Activated T-cell treated with anti-CD3 and anti-CD28 coated beads for 48 hours (primary cell): ENCODE measurements at places on chromosomes 12 and 14.

- DNase-seq = peak; percentile 60
These were observed 12.2 kb downstream of the DEGS2 start for GRCh38 chr14:100147181-100147631.

- DNase-seq = no peak
These were observed 10.6 kb upstream of the DNAL1 start for GRCh38 chr14:73634011-73634833.

DNA sequence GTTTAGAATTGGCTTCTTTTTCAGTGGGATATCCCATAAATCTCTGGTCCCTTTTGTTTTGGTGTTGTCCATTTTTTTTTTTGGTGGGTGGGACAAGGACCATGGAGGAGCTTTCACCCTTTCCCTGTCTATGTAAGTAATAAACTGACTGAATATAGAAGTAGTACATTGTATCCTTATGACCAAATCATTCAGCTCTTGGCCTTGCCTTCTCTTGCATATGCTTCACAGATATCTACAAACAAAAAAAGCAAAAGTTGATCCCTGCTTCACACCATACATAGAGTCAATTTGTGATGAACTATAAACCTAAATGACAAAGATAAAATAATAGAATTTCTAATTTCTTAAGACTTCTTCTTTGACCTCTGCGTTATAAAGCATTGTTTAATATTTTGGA is 59.8 kb downstream of the SIX1 start:
- no peak for DNase-seq

DNA sequence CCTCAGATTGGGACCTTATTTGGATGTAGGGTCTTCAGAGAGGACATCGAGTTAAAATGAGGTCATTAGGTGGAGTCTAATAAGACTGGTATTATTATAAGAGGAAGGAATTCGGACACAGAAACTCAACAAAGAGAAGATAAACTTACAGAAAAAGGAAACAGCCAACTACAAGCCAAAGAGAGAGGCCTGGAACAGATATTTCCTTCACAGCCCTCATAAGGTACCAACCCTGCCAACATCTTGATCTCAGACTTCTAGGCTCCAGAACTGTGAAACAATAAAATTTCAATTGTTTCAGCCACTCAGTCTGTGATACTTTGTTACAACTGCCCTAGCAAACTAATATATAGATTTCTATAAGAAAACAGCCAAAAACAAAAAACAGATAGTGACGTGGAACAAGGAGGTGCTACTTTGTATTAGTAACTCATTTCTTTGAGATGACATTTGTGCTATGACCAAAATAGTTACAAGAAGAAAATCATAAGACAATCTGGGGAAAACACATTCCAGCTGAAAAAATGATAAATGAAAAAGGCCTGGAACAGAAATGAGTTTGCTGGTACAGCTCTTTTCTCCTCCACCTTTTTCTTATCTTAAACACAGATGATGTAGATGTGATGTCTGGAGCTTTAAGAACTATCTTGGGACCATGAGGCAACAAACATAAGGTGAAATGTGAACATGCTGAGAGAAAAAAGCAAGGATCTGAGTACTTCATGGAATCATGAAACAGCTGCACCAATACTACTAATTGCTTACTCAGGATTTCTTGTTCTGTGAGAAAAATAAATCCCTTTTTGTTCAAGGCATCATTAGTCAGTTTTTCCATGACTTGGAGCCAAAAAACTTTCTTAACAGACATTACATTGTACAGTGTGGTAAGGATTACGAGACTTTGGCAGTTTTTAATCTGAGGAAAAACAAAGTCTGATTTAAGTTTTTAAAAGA is 243.2 kb downstream of the ANO6 start:
- no peak for DNase-seq

- DNase-seq = no peak
These were observed 320.4 kb downstream of the ADGRD1 start for GRCh38 chr12:131274061-131274460.

- no peak for DNase-seq
These were observed 52.0 kb downstream of the PEBP1 start for GRCh38 chr12:118187751-118188435.

- DNase-seq = no peak
These were observed 38.2 kb downstream of the RASSF8 start for GRCh38 chr12:25996677-25997076.

DNA sequence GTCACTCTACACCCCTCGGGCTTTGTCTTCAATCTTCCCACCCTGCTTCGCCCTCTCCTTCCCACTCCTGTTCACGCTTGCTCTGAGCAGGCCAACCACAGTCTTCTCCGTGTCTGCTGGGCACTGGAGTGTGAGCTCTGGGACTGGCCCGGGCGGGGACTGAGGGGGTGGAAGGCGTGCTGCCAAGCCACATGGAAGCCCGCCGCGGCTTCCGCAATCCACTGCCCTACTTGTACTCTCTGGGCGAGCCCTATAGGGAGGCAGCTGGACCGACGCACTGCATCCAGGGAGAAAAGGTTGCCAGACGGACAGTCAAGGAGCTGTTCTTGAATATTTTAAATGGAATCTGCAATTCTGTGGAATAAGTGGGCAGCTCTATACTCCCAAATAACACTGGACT is 24.8 kb downstream of the GOLGA3 start:
- no peak for DNase-seq

- DNase-seq = no peak
These were observed 10.8 kb downstream of the ITGA7 start for GRCh38 chr12:55696796-55697462.

- no peak for DNase-seq
These were observed 818 bp downstream of the VPS33A start for GRCh38 chr12:122265476-122265875.

DNA sequence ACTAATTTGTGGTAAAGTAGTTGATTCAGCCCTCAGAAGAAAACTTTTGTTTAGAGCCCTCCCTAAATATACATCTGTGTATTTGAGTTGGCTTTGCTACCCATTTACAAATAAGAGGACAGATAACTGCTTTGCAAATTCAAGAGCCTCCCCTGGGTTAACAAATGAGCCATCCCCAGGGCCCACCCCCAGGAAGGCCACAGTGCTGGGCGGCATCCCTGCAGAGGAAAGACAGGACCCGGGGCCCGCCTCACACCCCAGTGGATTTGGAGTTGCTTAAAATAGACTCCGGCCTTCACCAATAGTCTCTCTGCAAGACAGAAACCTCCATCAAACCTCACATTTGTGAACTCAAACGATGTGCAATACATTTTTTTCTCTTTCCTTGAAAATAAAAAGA is 2.7 kb downstream of the FZD10 start:
- DNase-seq = no peak

GRCh38 chr12:46557539-46558373 is 185.2 kb upstream of the SLC38A2 start:
- no peak for DNase-seq

DNA sequence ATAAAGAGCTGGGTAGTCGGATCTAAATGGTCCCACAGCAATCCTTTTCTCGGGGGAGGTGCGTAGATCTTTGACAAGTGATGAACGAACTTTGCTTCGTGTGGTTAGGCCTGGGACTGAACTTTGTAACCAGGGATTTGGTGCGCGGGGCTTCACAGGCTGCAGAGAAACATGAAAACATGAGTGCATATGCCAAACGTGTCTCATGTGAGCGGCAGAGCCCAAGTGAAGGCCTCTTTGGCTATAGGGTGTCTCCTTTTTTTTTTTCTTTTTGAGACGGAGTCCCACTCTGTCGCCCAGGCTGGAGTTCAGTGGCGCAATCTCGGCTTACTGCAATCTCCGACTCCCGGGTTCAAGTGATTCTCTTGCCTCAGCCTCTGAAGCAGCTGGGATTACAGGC is 12.0 kb upstream of the RIOX1 start:
- no peak for DNase-seq

DNA sequence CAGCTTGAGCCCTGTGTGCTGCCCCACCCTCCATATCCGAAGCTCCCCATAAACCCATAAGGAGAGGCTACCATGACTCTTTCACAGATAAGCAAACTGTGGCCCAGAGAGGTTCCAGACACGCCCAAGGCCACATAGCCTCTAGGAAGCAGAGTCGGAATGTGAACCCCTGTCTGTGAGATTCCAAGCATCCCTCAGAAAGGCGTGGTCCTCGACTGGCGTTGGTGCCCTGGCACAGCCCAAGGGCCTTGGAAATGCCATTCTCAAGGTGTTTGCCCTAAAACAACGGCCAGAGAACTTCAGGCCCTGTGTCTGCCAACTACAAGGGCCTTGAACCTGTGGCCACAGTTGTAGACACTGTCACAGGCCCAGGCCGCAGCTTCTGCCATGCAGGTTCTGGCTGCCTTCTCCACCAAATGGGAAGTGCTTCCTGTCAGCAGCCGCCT is 8.5 kb upstream of the DIO3 start:
- no peak for DNase-seq

DNA sequence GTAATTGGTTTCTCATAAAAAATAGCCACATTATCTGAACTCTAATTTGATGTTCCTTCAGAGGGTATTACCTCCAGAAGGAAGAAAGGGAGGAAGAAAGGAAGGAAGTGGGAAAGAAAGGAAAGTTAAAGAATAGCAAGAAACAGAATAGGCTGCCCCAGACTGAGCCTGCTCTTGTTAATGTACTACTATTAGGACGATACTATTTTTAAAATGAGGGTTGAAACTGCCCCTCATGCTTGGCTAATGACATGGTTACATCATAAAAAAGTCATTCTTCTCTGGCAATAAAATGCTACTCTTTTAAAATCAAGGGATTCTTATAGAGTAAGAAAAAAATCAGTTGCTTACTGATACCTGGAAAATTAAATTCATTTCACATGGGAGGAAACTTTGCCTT is 253.0 kb downstream of the KTN1 start:
- DNase-seq = no peak

DNA sequence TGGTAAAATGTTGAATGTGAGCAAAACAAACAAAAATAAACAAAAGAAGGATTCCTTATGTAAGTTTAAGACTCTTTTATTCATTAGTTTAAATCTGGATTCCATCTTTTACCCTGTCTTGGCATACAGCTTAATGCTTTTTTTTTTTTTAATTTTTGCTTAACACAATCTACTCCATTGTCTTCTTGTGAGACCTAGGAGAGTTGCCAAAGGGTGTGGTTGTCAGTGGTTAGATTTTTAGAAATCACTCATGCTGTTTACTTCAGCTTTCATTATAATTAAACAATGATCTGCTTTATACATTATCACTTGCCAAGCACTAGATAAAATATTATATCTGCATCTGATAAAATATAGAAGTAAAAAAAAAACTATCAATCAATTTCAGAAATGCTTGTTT is 77.7 kb upstream of the KITLG start:
- DNase-seq = no peak

- no peak for DNase-seq
These were observed 470.9 kb upstream of the STXBP6 start for GRCh38 chr14:25520821-25521220.

DNA sequence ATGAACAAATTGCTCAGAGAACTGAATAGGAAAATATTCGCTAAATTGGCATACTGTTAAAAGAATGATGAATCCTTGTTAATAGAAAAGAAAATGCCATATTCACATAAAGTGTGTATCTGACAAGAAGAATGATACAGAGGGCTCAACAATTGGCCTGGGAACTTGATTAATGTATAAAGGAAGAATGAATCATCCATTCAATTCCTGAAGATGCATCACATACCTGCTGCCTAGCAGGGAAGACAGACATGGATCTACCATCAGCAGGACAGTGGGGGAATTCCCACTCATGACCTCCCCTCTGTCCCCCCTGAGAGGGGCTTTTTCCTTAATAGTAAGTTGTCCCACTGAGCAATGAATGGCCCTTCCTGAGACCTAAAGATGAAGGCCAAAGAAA is 13.5 kb downstream of the PTPN21 start:
- DNase-seq = no peak

- no peak for DNase-seq
These were observed 81.4 kb downstream of the KIF26A start for GRCh38 chr14:104219731-104220214.

- no peak for DNase-seq
These were observed 110.7 kb downstream of the PTPRR start for GRCh38 chr12:70809887-70810286.

DNA sequence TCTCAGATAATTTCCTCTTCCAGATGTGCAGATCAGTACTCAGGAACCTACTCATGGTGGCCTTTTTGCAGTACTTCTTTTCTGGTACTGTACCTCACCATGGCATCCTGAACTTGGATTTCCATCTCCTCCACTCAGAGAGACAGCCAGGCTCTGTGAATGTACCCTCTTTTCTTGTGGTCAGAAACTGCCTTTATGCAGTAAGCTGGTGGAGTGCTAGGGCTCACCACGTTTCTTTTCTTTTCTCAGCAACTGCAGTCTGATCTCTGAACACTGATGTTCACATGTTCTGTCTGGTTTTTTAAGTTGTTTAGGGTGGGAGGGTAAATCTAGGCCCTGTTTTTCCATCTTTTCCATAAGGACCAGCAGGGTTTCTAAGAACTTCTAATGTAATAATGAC is 99.8 kb upstream of the NRXN3 start:
- no peak for DNase-seq

- no peak for DNase-seq
These were observed 121.7 kb downstream of the SLC38A1 start for GRCh38 chr12:46147144-46147543.

DNA sequence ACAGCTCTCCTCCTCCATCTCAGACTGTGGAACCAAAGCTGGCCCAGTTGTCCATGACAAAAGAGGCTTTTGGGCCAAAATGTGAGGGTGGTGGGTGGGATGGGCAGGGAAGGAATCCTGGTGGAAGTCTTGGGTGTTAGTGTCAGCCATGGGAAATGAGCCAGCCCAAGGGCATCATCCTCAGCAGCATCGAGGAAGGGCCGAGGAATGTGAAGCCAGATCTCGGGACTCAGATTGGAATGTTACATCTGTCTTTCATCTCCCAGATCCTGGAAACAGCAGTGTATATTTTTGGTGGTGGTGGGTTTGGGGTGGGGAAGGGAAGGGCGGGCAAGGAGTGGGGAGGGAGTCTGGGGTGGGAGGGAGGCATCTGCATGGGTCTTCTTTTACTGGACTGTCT is 11.8 kb upstream of the TAMALIN start:
- DNase-seq = no peak

DNA sequence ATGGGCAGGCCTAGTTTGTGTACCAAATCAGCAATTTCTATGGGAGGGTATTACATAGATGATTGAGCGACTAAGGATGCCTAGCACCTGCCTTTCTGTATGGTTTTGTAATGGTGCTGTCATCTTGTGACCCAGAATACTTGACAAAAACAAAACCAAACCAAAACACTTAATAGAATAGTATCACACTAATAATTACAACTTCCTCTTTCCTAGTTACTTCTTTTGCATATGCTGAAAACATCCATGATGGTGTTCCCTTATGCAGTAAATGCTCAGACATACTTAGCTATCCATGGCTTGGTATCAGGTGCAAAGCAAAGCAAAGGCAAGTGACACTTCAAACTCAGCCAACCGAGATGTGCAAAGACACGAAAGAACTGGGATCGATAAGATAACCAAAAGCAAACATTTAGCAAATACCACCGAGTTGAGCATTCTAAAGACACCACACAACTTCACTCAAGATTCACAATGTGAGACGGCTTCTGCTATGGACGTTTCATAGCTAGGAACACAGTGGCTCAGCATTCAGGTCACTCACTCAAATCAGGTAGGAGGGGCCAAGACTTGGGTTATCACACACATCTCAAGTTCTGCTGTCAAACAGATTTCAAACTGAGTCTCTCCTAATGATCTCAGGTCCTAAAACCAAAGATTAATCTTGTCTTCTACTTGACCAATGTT is 24.3 kb downstream of the PPP1CC start:
- no peak for DNase-seq
